ENCODE measurements at places on chromosomes 13 and 19.

GRCh38 chr19:4234142-4234861 is 5.0 kb downstream of the EBI3 start:
- DNase-seq = no peak

DNA sequence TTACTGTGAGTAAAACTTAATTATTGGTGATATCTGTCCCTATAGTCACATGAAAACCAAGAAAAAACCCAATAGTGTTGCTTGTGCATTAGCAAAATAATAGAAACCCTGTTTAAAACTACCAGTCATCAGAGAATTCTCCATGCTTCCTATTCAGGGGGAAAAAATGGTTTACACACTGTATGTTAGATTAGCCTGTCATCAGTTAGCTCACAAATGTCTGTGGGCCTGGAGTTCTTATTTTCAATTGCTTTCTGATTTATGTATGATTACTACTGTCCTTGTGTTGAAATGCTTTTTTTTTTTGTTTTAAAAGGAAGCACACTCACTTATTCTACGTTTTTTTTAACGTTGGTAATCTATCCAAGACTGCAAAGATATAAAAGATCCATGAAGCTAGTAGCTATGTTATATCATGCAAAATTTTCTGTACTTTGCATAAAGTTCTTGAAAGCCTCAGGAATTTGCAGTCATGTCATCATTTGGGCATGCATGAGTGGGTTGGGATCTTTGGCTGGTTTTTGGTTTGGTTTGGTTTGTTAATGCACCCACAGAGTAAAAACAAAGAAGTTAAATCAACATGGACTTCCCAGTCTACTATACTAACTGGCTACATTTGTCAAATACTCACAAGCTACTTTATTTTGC is 25.9 kb downstream of the RXFP2 start:
- no peak for DNase-seq

GRCh38 chr19:4057931-4058692 is 8.6 kb downstream of the ZBTB7A start:
- DNase-seq = no peak

GRCh38 chr13:101527130-101527529 is 74.7 kb downstream of the ITGBL1 start:
- no peak for DNase-seq

GRCh38 chr19:4534836-4535658 is at the start of gene PLIN5:
PLIN5 (minus strand) TSS chr19:4535224; CDS start chr19:4534074, 1,150 bp downstream.
- DNase-seq = peak; percentile 3

DNA sequence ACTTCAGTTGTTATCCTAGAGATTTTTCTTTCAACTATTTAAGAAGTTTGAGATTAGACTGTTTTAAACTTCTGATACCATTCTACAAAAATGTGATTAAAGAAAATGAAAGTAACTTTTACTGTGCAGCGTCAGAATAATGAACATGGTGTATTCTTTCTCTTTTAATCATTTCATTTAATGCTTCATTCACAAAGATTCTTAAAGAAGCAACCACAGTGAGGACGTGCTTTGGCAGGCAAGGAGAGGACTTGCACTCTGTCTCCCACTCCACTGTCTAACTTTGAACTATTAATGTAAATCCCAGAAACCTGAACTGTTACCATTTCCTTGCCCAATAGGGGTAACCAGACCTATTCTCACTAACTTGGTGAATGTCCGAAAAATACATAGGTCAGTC is 137.0 kb downstream of the KCNRG start:
- no peak for DNase-seq

DNA sequence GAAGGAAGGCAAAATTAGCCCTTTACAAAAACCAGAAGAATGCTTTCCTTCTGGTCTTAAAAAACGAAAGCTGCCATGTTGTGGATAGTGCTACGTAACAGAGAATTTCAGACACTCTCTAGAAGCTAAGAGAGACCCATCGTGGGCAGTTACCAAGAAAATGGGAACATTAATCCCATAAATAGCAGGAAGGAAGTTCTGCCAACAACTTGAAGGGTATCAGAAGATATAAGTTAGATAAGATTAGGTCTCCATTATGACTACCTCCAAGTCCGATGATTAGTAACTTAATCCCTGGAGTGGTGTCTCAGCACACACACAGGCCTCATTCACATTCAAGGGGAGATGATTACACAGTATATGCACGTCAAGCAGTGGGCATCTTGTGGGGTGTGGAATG is 115.7 kb upstream of the TRPC4 start:
- DNase-seq = no peak

DNA sequence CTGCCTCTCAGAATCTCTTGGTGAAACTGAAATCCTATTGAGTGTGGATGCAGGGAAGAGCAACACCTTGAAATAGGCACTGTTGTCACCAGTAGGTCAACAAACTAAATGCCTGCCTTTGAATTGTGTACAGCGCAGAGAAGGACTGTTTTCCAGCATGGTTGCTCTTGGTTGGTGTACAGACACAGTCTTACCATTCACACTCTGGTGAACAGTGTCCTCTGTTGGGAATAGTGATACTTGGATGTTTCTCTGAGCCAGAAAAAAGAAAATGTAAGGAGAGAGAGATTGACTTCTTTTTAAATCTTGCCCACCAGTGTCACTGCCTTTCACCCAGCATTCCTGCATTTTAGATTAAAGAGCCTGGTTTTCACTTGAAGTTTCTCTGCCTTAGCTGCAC is 179.7 kb downstream of the STK24 start:
- DNase-seq = no peak

GRCh38 chr19:55220525-55220924 is 8.0 kb downstream of the TMEM86B start:
- DNase-seq = no peak

GRCh38 chr19:10826846-10827245 is 9.2 kb downstream of the TMED1 start:
- DNase-seq = no peak

GRCh38 chr19:28710278-28710677 is 502.7 kb downstream of the UQCRFS1 start:
- DNase-seq = peak; percentile 3

- no peak for DNase-seq
These were observed 195.0 kb upstream of the SLITRK1 start for GRCh38 chr13:84077271-84077670.

DNA sequence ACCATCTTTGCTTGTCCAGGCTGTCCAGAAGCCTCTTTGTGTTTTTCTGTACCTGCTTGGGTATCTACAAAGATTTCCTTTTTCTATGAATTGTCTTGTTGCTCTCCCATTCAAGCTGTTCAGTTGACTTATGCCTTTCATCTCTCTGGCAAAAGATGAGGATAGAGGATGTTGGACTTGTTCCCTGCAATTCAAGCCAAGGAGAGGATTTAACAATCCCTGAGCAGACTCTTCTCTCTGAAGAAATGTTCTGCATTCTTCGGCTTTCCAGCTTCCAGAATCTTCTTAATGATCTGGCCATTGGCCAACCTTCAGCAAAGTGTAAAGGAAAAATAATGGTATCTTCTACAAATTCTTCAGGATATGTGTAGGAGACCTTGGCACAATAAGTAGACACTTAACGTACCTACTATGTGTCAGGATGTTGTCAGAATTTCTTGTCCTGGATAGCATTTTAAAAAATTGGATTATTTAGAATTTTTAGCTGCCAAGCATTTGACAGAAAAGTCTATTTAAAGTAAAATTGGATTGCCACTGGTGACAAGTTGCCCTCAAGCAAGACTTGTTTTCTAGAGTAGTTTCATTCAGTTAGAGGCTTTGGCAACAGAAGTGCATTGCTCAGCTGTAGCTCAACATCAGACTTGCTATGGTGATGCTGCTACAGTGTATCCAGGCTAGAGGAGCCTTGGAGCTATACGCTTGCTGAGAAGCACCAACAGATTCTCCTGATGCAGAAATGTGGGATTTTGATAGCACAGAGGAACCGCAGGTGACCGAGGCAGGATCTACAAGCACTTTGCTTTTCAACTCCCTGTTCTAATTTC is 455.7 kb downstream of the SUCLA2 start:
- DNase-seq = no peak

GRCh38 chr19:17648786-17649185 is 39.4 kb downstream of the UNC13A start:
- DNase-seq = no peak

- DNase-seq = no peak
These were observed 3.5 kb downstream of the AKT2 start for GRCh38 chr19:40281381-40282208.
